Right lobe of liver (tissue), 6 donors: ENCODE measurements at places on chromosomes 7 and 10. TPM values are rescaled to one million over a fixed set of nuclear protein-coding genes. Genes with fewer than 3 reads are reported as not detected.

GRCh38 chr7:43625980-43626379, 43.1 kb downstream of the STK17A start:
- no peak for DNase-seq
- H3K36me3 ChIP-seq: peaks cover 11% of the 10 kb centered on the region
- no peaks in the 10 kb centered on the region for H3K27me3 ChIP-seq
- H3K27ac ChIP-seq: no peak overlapping the region

CLRN3 gene
- total RNA-seq: 24.9 TPM

- no peak overlapping the region for H3K4me3 ChIP-seq
- DNase-seq: no peak
- H3K27me3 ChIP-seq: no peaks in the 10 kb centered on the region
- no peaks in the 10 kb centered on the region for H3K4me1 ChIP-seq
- no peaks in the 10 kb centered on the region for H3K36me3 ChIP-seq
These were observed 166.9 kb downstream of the CUX1 start for GRCh38 chr7:101984133-101984879.

POLR2J3 gene
- total RNA-seq: 25.3 TPM

TLX1 gene
- 0.29 TPM for total RNA-seq

DNA sequence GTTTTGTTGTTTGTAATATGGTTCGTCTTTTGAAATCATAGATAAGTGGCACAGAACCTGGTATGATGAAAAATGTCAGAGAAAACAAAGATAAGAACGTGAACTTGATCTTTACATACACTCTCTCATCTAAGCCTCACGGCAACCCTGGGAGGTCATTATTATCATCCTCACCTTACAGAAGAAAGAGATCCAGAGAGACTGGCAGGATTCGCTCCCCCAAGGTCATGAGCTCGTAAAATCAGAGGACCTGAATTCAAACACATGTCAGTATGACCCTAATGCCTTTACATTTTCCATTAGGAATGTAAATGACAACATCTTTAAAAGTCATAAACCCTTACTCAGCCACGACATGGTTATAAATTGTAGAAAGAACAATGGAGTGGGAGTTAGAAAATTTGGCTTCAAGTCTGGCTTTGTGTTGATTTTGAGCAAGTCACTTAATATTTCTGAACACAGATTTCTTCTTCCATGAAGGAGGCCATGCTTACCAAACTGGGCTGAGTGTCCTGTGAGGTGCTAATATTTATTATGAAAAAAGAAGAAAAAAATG, 35.9 kb downstream of the HIPK2 start:
- H3K27me3 ChIP-seq: no peaks in the 10 kb centered on the region
- H3K4me1 ChIP-seq: peaks cover 2% of the 10 kb centered on the region
- no peaks in the 10 kb centered on the region for H3K36me3 ChIP-seq
- H3K4me3 ChIP-seq: no peak overlapping the region
- peak overlapping the region; percentile 65 for H3K27ac ChIP-seq

GRCh38 chr7:131124867-131125266, 202.8 kb upstream of the MKLN1 start:
- H3K27me3 ChIP-seq: no peaks in the 10 kb centered on the region
- H3K27ac ChIP-seq: no peak overlapping the region
- DNase-seq: no peak
- H3K36me3 ChIP-seq: no peaks in the 10 kb centered on the region
- no peak overlapping the region for H3K4me3 ChIP-seq

POLR2J2 gene
- 0.25 TPM for total RNA-seq

GRCh38 chr7:151091431-151091830, 5.2 kb downstream of the AGAP3 start:
- H3K4me3 ChIP-seq: no peak overlapping the region
- DNase-seq: no peak
- no peaks in the 10 kb centered on the region for H3K36me3 ChIP-seq
- H3K27ac ChIP-seq: no peak overlapping the region

DNA sequence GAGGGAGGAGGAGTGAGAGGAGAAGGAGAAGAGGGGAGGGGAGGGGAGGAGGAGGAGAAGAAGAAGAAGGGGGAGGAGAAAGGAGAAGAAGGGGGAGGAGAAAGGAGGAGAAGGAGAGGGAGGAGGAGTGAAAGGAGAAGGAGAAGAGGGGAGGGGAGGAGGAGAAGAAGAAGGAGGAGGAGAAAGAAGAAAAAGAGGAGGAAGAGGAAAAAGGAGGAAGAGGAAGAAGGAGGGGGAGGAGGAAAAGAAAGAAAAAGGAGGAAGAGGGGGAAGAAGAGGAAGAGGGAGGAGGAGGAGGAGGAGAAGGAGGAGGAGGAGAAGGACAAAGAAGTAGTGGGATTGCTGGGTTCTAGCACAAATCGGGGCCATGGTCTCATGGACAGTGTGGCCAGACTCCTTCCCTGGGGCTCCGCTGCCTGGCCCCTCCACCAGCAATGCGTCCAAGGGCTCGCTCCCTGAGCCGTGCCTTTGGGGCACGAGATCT, 4.2 kb upstream of the MAFK start:
- H3K4me3 ChIP-seq: no peak overlapping the region
- no peak for DNase-seq
- H3K27me3 ChIP-seq: no peaks in the 10 kb centered on the region
- no peaks in the 10 kb centered on the region for H3K4me1 ChIP-seq
- H3K36me3 ChIP-seq: no peaks in the 10 kb centered on the region
- H3K27ac ChIP-seq: no peak overlapping the region

DNA sequence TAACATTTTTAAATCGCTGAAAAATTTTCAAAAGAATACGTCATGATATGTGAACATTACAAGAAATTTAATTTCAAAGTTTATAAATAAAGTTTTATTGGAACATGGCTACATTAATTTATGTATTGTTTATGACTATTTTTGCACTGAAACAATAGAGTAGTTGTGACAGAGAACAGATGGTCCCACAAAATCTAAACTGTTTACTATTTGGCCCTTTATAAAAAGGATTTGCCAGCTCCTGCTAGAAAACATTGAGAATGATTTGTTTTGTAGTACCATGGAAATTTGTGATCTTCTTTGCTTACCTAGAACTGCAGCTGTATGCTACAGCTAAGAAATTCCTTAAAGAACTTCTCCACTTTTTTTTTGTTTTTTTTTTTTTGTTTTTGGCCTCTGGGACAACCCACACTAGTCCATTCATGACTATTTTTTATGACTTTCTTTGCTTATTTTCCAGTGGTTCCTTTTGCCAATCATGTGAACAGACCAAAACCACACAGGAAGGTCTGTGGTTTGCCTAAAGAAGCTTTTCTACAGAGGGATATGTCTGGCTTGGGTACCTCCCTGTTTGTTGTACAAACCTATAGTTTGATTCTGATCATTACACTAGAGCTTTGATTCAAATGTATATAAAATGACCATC, 55.7 kb downstream of the ST7 start:
- no peaks in the 10 kb centered on the region for H3K27me3 ChIP-seq
- H3K4me1 ChIP-seq: no peaks in the 10 kb centered on the region
- no peak overlapping the region for H3K27ac ChIP-seq
- no peak overlapping the region for H3K4me3 ChIP-seq
- no peaks in the 10 kb centered on the region for H3K36me3 ChIP-seq

- no peaks in the 10 kb centered on the region for H3K4me1 ChIP-seq
- peaks cover 14% of the 10 kb centered on the region for H3K36me3 ChIP-seq
- no peaks in the 10 kb centered on the region for H3K27me3 ChIP-seq
- no peak overlapping the region for H3K27ac ChIP-seq
- DNase-seq: no peak
These were observed 38.1 kb downstream of the GLRX3 start for GRCh38 chr10:130174328-130174727.

SPDYE8 gene
- not detected for total RNA-seq

DNA sequence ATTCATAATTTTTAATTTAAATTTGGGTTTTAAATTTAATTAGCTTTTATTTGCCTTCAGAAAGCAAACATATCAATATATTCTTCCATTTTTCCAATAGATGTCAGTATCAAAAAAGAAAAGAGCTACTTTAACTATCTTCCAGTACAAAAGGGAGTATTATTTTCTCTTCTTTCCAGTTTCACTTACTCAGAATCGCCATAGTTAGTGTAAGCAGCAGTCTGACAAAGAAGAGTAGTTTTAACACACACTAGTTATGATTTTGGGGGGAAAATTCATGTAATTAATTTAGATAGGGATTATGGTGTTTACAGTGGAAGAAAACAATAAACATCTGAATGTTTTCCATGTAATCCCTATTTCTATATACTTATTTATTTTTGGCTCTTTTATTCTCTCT, 272.6 kb upstream of the DGKB start:
- H3K27me3 ChIP-seq: no peaks in the 10 kb centered on the region
- no peak for DNase-seq
- no peaks in the 10 kb centered on the region for H3K4me1 ChIP-seq
- H3K4me3 ChIP-seq: no peak overlapping the region

GRCh38 chr10:113137941-113138685, 188.1 kb downstream of the TCF7L2 start:
- no peak overlapping the region for H3K4me3 ChIP-seq
- H3K27me3 ChIP-seq: no peaks in the 10 kb centered on the region
- DNase-seq: no peak
- peaks cover 22% of the 10 kb centered on the region for H3K36me3 ChIP-seq

GRCh38 chr10:132758865-132759264, 27.1 kb downstream of the NKX6-2 start:
- no peak overlapping the region for H3K4me3 ChIP-seq
- H3K4me1 ChIP-seq: no peaks in the 10 kb centered on the region
- DNase-seq: no peak
- no peaks in the 10 kb centered on the region for H3K27me3 ChIP-seq
- H3K27ac ChIP-seq: no peak overlapping the region
- H3K36me3 ChIP-seq: no peaks in the 10 kb centered on the region

DNA sequence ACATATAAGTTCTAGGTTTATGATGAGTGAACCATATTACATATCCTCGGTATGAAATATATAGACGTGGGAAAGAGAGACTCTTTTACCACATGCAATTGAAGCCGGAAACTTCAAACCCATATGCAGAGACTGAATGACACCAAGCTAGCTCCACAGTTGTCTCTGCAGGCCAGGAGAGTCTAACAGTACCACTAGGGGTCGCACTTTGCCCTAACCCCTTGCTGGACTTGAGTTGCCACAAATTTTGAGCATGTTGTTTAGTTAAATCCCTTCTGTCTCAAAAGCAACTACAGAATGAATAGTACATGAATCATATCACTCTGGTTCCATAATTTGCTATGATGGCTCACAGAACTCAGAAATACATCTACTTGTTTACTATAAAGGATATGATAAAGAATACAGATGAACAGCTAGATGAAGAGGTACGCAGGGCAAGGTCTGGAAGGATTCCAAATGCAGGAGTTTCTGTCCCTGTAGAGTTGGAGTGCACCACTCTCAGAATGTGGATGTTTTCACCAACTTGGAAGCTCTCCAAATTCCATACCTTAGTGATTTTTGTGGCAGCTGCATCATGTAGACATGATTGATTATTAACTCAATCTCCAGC, 112.4 kb upstream of the YAE1 start:
- H3K27ac ChIP-seq: no peak overlapping the region
- H3K27me3 ChIP-seq: no peaks in the 10 kb centered on the region
- no peaks in the 10 kb centered on the region for H3K36me3 ChIP-seq
- DNase-seq: no peak

GRCh38 chr10:29322918-29323317, 34.0 kb downstream of the LYZL1 start:
- H3K27me3 ChIP-seq: no peaks in the 10 kb centered on the region
- no peaks in the 10 kb centered on the region for H3K36me3 ChIP-seq
- DNase-seq: no peak
- no peak overlapping the region for H3K4me3 ChIP-seq

DNA sequence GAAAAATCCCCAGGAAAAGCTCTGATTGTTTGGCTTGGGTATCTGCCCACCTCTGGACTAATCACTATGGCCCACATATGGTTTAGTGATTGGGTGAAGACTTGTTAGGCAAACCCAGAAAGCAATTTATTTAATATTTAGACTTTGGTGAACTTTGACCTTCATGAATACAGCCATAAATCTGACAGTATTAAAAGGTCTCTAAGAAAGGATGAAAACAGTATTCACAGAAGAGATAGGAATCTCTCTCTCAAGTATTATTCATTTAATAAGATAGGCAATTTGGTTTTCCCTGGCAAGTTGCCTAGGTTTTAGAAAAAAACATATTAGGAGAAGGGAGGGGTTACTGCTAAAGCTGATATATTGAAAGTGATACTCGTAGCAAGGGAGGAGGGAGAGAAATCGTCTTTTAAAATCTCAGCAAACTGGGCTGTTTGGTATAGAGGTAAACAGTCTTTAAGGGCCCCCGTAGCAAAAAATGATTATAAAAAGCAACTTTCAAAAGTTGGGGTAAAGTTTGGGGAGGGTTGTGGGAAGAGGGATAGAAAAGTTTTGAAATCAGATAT, 57.1 kb downstream of the LSMEM1 start:
- DNase-seq: no peak
- no peaks in the 10 kb centered on the region for H3K36me3 ChIP-seq
- no peak overlapping the region for H3K27ac ChIP-seq

GRCh38 chr10:79312601-79313187, 34.6 kb upstream of the PPIF start:
- H3K4me1 ChIP-seq: no peaks in the 10 kb centered on the region
- H3K36me3 ChIP-seq: peaks cover 20% of the 10 kb centered on the region
- H3K27me3 ChIP-seq: no peaks in the 10 kb centered on the region
- no peak for DNase-seq

DNA sequence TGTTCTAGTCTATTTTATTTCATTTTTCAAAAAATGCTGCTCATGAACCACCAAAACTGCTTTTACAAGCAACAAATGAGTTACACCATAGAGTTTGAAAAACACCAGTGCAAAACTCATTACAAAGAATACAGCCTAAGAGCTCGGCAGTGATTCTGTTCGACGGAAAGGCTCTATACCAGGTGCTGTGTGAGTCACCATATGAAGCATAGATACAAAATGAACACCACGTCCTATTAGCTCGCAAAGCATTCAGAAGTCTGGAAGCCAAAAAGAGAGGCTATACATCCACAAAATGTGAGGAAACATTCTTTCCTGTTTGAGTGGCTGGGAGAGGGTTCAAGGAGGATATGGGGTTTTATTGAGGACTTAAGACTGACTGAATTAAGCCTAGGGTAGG, 136.1 kb downstream of the ATE1 start:
- H3K4me3 ChIP-seq: no peak overlapping the region
- H3K36me3 ChIP-seq: no peaks in the 10 kb centered on the region
- H3K4me1 ChIP-seq: no peaks in the 10 kb centered on the region
- no peak for DNase-seq
- H3K27ac ChIP-seq: no peak overlapping the region
- no peaks in the 10 kb centered on the region for H3K27me3 ChIP-seq

- H3K27me3 ChIP-seq: no peaks in the 10 kb centered on the region
- no peaks in the 10 kb centered on the region for H3K4me1 ChIP-seq
- H3K4me3 ChIP-seq: no peak overlapping the region
- no peak overlapping the region for H3K27ac ChIP-seq
These were observed 244.2 kb downstream of the CELF2 start for GRCh38 chr10:11261687-11262493.

DNA sequence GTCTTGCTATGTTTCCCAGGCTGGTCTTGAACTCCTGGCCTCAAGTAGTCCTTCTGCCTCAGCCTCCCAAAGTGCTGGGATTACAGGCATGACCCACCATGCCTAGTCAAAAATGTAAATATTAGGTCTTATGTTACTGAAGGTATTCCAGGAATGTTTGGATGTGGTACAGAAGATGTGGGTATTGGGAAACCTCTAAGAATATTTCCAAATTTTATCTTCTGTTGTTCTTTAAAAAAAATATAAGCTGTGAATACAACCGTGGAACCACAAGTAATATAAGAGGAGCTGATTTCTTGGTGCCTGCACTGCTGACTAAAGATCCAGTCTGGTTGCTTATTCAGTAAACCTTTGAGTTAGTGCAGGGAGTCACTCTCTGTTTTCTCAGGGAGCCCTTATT, 178.3 kb downstream of the AUTS2 start:
- H3K27me3 ChIP-seq: no peaks in the 10 kb centered on the region
- no peaks in the 10 kb centered on the region for H3K36me3 ChIP-seq
- no peak for DNase-seq
- H3K4me1 ChIP-seq: no peaks in the 10 kb centered on the region
- H3K4me3 ChIP-seq: no peak overlapping the region
